Activated T-cell treated with anti-CD3 and anti-CD28 coated beads for 24 hours (primary cell): ENCODE measurements at places on chromosomes 4 and X.

- DNase-seq = no peak
Measured at GRCh38 chr4:181254771-181255170, 988.4 kb upstream of the TENM3 start.

- peak; percentile 46 for DNase-seq
Measured at GRCh38 chr4:108171339-108172230, 2.9 kb upstream of the LEF1 start.

GRCh38 chrX:39481621-39482020 lies 616.1 kb downstream of the BCOR start:
- no peak for DNase-seq

GRCh38 chr4:120616-121015 lies 3.7 kb upstream of the ZNF718 start:
- DNase-seq = no peak

- no peak for DNase-seq
Measured at GRCh38 chrX:11664211-11665167, 1.2 kb downstream of the ARHGAP6 start.

- no peak for DNase-seq
Measured at GRCh38 chrX:124086411-124086810, 124.9 kb downstream of the STAG2 start.

DNA sequence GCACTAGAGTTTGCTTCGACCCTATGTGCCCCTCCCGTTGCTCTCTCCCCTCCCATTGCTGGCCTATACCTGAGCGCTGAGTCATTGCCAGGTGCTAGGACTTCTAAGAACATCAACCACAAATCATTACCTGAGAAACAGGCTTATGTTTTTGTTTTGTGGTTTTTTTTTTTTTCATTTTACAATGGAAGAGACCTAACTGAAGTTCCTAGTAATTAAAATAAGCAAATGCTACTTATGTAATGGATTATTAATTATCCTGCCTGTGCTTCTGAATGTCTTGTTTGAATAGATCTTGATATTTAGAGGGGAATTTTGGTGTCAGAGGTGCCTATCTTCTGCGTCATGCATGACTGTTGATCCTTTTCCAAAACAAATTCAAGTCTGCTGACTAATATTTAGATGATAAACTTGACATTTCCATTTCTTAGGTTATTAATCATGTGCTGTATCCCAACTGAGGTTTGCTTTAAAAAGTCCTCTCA lies 275.4 kb upstream of the CPEB2 start:
- no peak for DNase-seq

DNA sequence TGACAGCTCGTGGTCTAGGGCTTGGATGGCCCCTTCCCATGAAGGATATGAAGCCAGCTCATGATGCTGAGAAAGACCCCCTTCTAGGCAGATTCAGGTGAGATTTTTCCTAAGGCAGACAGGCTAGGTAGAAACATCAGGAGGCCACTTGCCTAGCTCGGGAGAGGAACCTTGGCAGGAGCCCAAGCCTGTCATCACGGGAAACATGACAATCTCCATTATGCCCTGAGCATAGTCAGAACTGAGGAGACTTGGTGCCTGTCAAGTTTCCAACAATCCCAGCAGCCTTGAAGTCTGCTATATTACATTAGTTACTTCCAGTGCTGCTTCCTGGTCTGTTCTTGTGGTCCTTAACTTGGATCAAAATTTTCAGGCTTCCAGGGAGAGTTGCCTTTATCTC lies 18.7 kb upstream of the WDR1 start:
- DNase-seq = no peak

DNA sequence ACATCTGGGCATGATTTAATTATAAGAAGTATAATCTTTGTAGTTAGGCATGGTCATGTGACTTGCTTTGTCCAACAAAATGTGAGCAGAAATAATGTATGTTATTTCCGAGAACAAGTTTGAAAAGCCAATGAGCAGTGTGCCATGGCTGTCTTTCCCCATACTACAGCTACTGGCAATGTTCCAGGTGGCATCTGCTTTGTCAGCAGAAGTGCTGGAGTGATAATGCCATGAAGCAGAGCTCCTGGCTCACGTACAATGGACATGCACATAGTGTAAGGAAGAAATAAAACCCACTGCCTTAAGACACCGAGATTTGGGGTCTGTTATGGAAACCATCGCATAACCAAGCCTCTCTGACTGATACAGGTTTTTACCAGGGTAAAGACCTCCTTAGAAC lies 212.6 kb upstream of the RASGEF1B start:
- no peak for DNase-seq

GRCh38 chr4:48121180-48121579 lies 12.9 kb downstream of the TXK start:
- no peak for DNase-seq

GRCh38 chr4:4481399-4481994 lies 60.4 kb downstream of the STX18 start:
- DNase-seq = no peak

DNA sequence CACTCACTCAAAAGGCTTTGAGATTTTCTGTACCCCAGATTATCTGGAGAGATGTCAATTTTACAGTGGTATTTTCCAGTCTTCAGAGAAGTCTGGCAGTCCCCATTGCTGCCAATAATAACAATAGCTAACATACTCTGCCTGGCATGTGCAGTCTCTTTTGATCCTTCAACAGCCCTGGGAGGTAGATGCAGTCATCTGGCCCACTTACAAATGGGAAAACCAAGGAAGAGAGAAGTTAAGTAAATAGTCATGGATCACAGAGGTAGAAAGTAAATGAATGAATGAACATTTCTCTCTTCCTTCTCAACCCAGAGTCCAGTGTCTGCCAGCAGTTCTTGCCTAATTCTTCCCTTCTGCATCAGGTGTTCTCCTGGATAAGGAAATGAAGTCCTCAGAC lies 113.0 kb upstream of the EDNRA start:
- DNase-seq = no peak

DNA sequence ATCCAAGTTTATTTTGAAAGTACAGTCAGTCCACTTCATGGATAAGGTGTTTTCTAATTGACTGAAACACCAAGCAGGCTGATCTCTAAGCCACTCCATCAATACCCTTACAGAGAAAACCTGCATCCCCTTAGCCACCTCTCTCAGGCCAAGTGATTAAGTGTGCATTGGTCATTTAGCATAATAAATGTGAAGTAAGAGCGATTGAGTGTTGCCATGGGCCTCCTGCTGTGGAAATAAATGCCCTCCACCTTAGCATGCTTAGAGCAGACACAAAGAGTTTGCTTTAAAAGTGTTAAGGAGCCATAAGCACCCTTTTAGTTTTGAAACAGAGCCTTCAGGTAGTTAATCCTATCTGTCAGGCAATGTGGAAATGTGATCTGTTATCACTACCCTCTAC lies 386.5 kb downstream of the GPAT3 start:
- DNase-seq = no peak

- no peak for DNase-seq
Measured at GRCh38 chr4:6343939-6344408, 74.3 kb downstream of the WFS1 start.

- DNase-seq = no peak
Measured at GRCh38 chr4:4754641-4755040, 104.8 kb upstream of the MSX1 start.

DNA sequence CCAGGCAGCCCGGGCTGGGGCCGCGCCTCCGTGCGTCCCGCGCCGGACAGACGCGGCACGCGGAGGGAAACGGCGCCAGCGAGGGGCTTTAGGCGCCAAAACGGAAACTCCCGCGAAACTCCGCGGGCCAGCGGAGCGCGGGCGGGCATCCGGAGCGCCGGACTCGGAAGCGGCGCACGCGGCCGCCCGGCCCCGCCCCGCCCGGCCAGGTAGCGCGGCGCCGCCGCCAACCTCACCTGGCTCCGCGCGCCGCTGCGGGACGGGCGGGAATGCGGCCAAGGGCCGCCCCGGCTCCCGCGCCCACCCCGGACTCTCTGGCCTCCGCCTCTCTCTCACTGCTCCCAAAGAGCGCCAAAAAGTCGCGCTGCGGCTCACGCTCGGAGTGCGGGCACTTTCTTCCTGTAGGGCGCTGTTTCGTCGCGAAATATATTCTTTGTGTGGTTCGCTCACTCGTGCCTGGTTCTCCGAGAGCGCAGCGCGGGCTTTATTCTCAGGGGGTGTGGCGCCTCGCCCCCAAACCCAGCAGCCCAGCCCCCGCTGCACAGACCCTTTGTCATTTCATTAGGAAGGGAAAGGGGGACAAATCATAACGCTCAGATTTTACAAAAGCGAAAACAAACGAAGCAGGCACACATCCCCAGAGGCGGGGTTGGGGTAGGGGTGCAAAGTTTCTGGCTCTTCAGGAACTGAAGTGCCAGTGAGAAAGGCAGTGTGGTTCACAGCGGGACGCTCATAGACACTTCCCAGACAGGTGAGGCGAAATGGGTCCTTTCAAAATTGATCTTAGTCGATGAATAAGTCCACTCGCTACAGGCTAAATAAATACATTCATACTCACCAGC lies 961 bp upstream of the MBNL3 start:
- DNase-seq = peak; percentile 28

DNA sequence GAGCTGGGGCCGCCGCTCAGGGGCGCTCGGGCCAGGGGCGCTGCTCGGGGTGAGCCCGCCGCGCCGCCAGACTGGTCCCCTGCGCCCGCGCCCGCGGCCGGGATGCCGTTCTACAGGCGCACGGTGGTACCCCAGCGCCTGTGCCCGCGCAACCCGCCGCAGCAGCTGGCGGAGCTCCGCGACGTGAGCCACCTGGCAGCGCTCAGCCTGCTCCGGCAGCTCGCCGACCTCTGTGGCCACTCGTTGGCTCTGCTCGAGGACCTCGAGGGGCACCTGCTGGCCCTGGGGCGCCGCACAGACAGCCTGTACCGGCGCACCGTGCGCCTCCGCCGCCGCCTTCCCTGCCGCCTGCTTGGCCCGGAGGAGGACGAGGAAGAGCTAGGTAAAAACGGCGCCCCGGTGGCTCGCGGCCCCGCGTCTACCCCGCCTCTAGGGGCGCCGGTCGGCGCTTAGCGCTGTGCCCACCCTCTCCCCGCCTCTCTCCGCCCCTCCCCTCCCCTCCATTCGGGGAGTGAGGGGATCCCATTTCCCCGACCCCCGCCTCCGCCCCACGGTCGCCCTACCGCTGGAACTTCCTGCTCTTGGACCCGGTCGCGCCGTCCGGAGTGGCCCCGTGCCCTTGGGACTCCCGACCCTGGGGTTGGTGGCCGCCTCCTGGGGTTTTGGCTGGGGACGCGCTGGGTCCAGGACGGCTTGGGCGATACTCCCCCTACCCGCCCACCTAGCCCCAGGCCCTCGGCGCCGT lies 513 bp downstream of the NHSL2 start:
- DNase-seq = peak; percentile 3

DNA sequence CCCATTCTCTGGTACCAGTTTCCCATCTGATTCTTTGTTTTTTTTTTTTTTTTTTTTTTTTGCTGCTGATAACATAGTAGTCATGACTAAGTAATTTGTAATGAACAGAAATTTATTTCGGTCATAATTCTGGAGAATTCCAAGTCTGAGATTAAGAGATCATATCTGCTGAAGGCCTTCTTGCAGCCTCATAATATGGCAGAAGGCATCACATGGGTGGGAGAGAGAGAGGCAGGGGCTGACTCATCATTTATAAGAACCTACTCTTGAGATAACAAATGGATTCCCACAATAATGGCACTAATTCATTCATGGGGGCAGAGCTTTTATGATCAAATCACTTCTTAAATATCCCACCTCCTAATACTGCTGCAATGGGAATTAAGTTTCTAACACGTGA lies 1034.3 kb downstream of the STIM2 start:
- DNase-seq = no peak
